HFFc6 (cell line): ENCODE measurements at places on chromosomes 7 and 10.

GRCh38 chr10:91162050-91162494 is 58.4 kb upstream of the PCGF5 start:
- peak; percentile 29 for DNase-seq

DNA sequence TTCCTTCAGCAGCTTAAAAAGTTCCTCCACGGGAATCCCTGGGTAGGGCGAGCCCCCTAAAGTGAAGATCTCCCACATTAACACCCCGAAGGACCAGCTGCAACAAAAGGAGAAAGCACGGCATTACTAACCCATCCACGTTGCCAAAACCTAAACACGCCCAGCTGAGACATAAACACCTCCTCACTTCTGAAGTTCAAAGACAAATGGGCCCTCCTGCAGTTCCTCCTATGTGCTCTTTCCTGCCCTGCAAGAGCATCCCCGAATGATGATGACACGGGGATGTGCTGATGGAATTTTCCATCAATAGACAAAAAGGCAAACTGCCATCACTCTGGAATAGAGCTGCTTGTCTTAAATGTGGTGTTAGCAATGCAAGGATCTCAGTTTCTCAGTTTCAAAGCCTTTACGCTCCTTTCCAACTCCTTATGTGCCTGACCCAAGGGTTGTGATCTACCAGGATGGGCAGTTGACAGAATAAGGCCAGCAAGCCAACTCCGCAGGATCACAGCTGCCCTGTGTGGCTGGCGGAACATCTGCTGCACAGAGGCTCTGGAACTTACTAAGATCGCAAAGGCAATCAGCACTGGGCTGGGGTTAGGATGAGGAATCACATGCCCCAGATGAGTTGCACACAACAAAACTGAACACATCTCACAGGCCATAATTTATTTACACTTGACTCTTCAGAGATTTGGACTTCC is 112.7 kb downstream of the FGFR2 start:
- DNase-seq, result no peak

- DNase-seq, result no peak
Measured at GRCh38 chr10:112689327-112690072, 242.5 kb downstream of the VTI1A start.

GRCh38 chr7:99000196-99000903 is 122.0 kb downstream of the TRRAP start:
- DNase-seq, result no peak

DNA sequence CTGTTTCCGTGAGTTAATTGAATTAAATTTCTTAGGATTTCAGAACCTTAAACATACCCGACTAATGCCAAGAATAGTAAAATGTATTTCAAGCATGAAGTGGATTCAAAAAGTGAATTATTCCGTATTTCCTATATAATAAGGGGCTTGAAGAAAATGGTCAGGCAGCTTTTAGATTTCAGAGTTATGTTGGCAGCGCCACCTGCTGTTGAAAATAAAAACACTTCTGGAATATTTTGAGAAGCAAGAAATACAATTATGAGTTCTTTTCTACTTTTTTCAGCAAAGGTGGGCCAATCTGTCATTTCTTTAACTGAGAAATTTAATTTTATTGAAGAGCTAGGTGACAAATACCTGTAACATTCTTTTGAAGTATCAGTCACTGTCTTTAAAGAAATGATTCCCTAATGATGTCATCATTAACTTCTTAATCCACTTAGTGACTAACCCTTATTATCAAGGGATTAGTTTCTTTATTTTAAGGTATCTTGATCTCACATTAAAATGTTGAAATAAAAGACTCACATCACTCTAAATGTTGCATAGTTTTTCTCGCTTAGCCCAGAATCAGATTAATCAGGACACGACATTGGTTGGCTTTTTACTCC is 36.6 kb upstream of the AGR3 start:
- DNase-seq, result peak; percentile 33

DNA sequence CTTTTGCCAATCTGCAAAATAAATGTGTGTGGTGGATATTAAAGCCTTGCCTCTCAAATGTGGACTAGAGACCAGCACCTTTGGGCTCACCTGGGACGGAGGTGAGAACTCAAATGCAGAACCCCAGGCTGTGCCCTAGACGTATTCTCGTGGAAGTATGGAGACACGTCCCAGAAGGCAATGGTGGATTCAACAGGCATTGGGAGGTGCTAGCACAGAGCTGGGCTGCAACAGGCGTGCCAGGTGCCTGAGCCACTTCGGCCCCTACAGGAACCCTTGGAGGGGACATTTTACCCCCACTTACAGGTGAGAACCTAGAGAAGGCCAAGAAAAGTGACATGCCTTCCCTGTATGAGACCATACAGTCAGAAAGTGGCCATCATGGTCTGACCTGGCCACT is 12.2 kb downstream of the DDX56 start:
- no peak for DNase-seq

- DNase-seq, result no peak
Measured at GRCh38 chr7:122454776-122455507, 150.4 kb upstream of the FEZF1 start.

DNA sequence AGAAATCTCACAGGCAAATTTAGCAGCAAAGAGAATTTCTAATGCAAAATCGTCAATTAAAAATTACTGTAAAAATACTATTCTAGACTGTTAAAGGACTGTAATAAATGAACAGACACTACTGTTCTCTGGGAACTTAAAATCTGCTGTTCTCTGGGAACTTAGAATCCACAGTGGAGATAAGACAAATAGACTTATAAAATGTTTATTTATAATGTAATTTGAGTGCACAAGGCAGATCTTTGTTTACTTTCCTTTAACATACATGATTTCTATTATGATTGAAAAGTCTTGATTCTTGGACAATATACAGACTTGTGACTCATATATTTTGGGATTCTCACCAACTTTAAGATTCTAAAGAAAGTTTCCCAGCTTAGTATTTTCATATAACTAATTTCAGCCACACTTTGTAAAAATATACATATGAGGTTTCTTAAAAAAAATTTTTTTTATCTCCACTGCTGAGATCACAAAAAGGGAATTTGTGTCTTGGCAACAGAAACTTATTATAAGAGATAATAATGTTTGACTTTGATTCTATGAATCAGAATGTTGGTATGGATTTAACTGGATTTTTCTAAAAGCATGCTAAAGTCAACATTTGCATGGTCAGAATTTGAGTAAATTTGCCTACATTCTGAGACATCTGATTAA is 166.3 kb upstream of the RHOBTB1 start:
- peak; percentile 15 for DNase-seq

GRCh38 chr10:73136627-73137026 is 26.4 kb downstream of the NUDT13 start:
- no peak for DNase-seq

DNA sequence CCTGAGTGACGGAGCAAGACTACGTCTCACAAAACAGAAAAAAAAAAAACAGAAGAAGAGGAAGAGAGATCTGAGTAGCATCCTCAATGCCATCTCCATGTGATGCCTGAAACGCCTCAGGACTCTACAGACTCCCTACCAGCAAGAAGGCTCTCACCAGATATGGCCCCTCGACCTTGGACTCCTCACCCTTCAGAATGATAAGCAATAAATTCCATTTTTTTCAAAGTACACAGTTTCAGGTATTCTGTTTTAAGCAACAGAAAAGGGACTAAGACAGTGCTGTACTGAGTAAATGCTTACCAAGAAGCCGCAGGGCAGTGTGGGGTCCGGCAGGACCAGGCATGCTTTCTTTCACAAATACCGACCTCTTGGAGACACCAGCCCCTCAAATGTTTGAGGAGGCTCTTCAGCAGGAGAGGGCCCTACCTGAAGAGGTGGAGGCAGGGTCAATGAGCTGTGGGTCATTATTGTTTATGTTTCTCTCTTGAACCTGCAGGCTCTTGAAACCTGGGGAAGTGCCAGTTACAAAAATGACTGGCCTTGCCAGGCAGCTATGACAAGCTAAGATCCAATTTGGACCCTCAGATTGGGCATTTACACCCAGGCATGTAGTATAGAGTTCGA is 204.1 kb upstream of the LYZL1 start:
- no peak for DNase-seq

DNA sequence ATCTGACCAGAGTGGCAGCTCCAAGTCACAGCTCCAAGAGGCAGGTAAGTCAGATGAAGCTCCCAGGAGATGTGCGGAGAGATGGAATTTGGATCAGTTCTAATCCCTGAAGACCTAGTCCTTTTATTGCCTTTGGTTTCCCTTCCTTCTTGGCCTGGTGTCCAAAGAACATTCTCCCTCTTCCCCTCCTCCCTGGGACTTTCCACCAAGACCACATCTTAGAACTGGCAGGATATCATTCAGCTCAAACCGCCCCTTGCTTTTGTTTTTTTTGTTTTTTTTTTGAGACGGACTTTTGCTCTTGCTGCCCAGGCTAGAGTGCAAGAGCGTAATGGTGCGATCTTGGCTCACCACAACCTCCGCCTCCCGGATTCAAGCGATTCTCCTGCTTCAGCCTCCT is 190.8 kb downstream of the GFRA1 start:
- DNase-seq, result no peak

GRCh38 chr7:154729056-154729455 is 273.9 kb downstream of the PAXIP1 start:
- no peak for DNase-seq

GRCh38 chr10:99612167-99612831 is 7.9 kb downstream of the SLC25A28 start:
- DNase-seq, result peak; percentile 63

- no peak for DNase-seq
Measured at GRCh38 chr10:60910543-60910942, 33.4 kb downstream of the RHOBTB1 start.

DNA sequence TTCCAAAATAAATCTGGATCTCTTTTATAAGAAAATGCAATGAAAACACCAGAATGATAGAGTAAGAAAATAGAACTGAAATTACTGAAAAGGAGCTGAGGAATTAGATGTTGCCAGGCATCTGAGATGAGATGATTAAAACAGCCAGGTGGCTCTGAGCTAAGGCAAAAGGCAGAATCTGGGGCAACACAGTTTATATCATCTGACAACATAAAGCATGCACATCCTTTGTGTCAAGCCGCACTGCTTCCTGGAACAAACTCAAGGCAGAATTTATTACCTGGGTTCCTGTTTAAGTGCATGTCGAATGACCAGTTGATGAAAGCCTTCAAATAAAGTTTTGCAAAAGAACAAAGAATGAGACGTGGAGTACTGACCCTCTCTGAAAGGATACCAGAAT is 247.0 kb downstream of the SNX10 start:
- no peak for DNase-seq

GRCh38 chr7:70178787-70179186 is 580.5 kb downstream of the AUTS2 start:
- no peak for DNase-seq
